NCI-H345 (cell line): ENCODE measurements at places on chromosomes 11 and 22.

GRCh38 chr11:133636711-133637355, 104.5 kb upstream of the OPCML start:
- no peak for DNase-seq

DNA sequence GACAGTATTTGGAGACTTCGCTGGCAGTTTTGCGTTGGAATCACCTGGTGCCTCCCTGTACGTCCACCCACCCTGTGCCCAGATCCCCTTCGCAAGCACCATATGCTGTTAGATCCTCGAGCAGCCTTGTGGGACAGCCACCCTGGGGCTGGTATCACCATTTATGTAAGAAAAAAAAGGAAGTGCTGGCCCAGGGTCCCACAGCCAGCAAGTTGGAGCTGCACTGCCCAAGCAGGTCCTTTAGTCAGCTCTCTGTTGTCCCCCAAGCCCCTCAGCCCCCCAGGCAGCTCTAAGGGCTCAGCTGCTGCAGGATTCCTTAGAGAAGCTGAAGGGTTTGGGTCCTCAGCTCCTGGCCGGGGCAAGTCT, 80.3 kb downstream of the FBLN1 start:
- DNase-seq, result no peak

DNA sequence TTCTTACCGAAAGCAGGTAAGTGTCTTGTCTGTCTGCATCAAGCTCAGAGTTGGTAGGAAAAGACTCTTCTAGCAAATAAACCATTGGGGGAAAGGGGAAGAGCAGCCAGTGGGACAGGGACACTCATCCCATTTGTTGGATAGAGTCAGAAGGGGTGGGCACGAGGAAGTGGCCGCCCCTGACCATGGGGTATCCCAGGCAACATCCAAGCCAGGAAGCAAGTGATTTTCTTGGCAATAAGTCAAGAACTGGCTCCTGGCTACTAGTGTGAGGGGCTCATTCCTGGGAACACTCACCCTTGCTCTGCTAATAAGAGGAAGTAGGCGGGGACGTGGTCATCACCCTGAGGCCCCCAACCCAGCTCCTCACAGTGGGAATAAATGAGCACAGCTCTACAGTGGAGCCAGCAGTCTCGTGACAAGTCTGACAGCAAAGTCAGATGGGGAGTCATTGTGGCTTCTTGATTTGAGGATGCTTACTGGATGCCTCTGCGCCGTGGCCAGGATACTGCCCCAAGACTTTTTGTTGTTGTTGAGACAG, 6.7 kb downstream of the SLC25A18 start:
- no peak for DNase-seq

DNA sequence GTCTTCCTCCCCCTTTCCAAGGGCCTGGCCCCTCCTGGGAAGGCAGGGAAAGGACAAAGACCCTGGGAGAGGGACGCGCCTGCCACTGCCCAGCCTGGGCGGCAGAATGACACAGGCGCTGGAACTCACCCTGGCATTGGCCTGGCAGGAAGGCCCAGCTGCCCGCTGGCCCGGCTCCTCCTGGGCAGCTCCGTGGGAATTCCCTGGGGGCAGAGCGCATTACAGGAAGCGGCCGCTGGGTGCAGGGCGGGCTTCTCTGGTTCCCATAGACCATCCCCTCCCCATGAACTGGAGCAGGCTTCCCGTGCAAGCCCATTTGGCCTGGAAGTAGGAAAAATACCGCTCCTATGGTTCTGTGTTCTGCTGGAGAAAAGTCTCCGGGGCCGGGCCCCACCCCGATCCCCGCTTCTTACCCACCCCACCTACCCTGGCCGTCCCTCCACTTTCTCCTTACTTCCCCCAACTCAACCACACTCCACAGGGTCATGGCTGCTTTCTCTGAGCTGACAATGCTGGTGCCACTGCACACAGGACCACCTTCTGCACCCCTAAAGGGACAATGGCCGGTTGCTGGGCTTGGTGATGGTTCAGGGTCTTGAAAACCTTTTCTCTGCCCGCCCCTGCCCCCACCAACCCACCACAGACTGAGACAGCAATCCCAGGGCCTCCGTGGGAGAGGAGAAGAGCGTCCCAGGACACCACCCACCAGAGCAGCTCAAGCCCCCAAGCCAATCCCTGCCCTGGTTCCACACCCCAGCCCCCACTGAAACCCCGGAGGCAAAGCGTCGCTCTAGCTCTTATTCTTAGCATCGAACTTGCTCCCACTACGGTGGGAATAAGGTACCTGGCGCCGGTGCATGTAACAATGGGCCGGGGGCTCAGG, 58.9 kb downstream of the LINC01488 start:
- DNase-seq, result no peak

DNA sequence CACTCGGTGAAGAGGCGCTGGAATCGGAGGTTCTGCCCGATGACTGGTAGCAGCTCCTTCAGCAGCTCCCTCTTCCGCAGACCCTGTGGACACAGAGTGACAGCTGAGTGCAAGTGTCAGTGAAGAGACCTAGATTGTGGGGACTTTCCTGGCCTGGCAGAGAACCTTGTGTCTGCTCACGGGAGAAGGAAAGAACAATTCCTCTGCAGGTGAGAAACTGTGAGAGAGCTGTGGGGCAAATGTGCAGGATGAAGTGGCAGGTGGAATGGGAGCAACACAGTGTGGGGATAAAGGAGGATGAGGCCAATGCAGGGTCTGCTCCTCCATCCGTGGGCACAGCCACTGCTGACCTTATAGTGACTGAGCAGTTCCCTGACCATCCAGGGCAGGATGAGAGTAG, 40.0 kb upstream of the CLTCL1 start:
- no peak for DNase-seq
